IPS DF 6.9 (cell line): ENCODE measurements at places on chromosomes 7 and 10.

- no peak for DNase-seq
These were observed 31.3 kb downstream of the CH25H start for GRCh38 chr10:89175816-89176215.

DNA sequence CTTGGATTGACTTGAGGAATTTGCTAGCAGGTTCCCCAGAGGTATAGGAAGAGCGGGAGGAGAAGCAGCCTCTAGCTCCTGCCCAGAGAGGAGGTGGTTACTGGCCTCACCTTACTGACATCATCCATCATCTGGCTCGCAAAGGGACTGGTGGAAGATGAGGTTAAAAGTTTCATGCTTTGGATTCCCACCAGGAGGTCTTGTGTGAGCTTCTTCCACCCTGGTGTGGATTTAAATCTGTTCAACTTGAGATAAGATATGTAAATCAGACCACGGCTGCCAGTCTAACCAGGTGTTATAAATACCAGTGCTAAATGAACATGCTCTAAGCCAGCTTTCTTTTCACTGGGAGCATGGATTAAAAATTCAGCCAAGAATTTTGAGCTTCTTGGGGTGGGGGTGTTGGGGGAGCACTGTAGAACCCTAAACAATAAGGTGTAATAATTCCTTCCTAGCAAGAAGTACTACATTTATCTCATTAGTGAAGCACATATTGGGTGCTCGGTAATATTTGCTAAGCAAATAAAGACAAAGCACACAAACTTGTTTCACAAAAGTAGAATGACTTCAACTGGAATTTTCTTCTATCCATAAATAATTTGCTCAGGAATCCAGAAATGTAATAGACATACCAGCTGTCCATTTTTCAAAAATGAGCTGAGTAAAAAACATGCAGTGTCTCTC, 7.8 kb downstream of the PROSER2 start:
- DNase-seq, result no peak

DNA sequence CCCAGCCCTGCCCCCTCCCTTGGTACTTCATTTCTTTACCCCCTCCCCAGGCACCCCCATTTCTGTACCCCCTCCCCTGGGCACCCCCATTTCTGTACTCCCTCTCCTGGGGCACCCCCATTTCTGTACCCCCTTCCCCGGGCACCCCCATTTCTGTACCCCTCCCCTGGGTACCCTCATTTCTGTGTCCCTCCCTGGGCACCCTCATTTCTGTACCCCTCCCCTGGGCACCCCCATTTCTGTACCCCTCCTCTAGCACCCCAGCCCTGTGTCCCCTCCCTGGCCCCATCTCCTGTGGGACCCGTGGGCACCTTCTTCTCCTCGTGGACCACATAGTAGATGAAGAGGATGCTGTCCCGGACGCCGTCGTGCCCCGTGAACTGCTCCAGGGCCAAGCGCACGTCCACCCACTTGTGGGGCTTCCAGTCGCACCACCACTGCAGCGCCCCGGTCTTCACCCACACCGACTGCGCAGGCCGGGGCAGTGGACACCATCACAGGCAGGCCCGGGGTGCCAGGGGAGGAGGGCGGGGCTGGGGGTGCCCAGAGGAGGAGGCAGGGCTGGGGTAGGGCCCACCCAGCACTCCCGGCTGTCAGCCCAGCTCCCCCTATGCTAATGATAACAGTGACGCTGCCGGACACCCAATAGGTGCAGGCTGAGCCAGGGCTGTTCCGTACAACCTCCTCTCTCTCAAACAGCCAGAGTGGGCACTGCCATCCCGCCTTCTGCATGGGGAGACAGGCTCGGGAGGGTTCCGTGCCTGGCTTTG, 20.4 kb downstream of the TECPR1 start:
- no peak for DNase-seq

GRCh38 chr7:117133125-117133524, 179.8 kb downstream of the ST7 start:
- no peak for DNase-seq

DNA sequence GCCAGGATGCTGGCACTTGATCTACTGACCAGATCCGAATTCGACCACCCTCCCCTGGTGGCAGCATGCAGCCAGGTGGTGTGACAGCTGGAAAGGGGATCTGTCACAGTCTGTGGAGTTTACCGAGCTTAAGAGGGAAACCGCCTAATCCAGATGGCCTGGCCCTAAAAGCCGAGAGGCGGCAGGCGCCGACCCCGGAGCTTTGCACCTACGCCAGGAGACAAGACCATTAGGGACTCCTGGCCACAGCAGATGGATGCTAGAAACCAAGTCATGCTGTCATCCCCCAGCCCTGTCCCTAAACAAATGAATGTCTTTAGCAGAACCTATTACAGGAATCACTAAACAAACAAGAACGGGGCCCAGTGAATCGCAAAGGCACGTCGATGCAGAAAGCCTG, 27.7 kb downstream of the RCC1L start:
- no peak for DNase-seq

DNA sequence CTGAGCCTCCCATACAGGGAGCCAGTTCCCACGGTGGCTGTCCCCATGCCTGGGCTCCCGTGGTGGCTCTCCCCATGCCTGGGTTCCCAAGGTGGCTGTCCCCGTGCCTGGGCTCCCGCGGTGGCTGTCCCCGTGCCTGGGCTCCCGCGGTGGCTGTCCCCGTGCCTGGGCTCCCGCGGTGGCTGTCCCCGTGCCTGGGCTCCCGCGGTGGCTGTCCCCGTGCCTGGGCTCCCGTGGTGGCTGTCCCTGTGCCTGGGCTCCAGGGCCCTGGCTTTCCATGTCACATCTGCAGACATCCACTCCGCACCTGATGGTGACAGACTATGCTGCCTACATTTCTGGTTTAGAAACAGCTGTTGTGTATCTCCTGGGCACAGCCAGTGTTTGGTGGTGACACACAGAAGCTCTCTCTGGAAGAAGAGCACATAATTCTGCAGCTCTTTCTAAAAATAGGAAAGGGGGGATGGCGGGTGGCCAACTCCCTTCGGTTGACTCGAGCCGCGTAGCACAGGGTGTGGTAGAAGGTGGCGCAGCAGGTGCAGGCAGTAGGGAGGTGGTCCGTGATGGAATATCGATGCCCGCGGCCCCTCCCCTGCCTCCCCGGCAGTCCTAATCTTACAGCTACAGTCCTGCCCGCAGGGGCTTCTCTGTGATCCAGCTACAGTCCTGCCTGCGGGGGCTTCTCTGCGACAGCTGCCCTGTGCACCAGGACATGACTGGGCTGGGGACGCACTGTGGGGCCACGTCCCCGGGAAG, 251.2 kb downstream of the DNAJB6 start:
- no peak for DNase-seq

DNA sequence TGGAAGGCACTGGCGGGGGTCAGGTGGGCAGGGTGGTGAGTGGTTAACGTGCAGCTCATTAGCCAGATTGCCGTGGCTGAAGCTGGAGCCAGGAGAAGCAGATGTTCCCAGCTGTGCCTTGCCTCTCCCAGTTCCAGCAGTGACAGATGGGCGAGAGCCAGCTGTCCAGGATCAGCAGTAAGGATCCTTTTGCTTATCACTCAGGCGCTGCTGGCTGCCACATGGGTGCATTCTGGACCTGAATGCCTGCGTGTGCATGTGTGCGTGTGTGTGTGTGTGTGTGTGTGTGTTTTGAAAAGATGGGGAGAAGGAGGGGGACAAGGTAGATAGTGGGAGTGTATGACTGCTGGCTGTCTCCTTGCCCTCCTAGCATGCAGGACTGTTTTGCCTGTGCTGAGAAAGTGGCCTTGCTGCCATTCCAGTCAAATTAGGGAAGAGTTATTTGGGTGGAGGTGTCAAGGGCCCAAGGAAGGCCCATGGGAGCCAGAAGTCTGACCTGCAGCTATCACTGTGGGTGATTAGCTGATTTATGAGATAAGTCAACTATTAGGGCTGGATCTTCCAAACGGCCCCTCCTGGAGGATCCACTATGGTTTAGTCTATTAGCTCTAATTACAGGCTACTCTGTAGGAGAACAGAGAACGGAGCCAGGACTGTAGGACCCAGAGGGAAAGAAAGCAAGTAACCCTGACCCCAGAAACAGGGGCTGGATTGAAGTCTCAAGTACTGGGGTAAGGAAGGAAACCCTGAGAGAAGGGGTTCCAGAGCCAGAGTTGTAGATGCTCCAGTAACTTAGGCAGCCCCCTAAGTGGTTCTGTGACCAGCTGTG, 3.3 kb downstream of the EPHA1 start:
- DNase-seq, result no peak

- DNase-seq, result no peak
These were observed 1.3 kb upstream of the CUEDC2 start for GRCh38 chr10:102433619-102434046.

DNA sequence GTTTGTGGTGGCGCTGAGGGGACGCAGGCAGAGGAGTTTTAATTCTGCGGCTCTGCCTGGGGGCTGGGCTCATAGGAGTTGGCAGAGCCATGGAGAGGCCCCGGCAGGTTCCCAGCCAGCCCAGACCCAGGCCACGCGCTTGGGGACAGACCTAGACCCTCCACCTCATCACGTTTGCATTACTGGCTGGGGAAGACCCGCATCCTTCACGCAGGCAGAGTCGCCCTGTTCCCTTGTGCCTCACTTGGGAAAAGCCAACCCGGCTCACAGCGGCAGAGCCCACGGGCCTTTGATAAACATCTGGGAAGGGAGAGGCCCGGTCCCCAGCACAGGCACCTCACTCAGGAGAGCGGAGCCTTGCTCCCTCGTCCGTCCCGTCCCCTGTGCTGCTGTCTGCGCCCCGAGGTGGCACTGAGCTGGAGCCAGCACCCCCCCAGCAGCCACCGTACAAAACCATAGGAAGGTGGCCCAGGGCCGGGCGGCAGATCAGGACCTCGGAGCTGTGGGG, 112.8 kb downstream of the CYTH3 start:
- no peak for DNase-seq

DNA sequence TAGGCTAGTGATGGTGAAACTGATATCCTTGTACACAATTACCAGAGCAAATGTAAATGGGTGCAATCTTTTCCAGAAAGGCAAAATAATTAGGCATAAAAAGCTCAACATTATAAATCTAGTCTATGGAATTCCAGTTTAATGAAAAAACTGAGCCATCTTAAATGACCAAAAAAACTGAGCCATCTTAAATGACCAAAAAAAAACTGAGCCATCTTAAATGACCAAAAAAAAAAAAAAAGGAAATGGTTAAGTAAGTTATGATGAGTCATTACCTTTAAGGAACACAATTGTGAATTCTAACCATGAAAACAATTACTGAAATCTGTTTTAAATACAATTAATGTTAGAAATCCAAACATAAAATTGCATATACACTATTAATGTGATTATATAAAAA, 25.3 kb downstream of the USP6NL start:
- DNase-seq, result no peak

GRCh38 chr10:63133821-63134557, 861 bp downstream of the NRBF2 start:
- DNase-seq, result no peak

GRCh38 chr10:61812052-61812721, 89.3 kb upstream of the ARID5B start:
- no peak for DNase-seq
